ENCODE measurements at places on chromosomes 16 and 17. TPM values are rescaled to one million over a fixed set of nuclear protein-coding genes. Genes with fewer than 3 reads are reported as not detected.

Gene CCDC102A
- polyA plus RNA-seq = 5.9 TPM

- DNase-seq = no peak
Observed at GRCh38 chr16:84362471-84362941, 5.8 kb upstream of the ATP2C2 start.

DNA sequence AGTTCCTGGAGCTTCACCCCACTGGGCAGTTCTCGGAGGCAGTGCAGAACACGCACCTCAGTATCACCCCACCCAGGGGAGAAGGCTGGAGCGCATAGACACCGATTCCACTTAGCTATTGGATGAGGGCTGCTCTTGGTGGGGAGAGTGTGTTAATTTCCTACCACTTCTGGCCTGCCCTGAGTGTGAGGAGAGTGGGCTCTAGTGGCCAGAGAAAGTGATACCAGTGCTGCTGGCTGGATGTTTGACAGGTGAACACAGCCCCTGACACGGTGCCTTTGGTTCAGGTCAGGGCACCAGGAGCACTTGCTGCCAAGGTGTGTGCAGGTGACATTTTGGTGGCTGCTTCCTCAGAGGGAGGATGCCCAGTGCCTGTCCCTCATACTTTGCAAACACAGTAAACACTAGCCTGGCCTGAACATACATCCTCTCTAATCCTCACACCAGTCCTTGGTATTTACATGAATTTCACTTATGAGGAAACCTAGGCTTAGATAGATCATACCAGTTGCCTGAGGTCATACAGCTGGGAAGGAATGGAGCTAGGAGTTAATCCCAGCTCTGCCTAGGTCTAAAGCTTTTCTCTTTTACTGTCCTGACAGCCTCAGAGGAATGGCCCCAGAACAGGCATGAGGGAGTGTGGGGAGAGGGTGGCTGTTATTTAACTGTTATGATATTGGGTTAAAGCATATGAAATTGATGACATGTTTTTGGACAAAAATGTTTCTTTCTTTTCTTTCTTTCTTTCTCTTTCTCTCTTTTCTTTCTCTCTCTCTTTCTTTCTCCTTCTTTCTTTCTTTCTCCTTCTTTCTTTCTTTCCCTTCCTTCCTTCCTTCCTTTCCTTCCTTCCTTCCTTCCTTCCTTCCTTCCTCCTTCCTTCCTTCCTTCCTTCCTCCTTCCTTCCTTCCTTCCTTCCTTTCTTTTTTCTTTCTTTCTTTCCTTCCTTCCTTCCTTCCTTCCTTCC is 21.0 kb upstream of the ITGAX start:
- no peak for DNase-seq

DNA sequence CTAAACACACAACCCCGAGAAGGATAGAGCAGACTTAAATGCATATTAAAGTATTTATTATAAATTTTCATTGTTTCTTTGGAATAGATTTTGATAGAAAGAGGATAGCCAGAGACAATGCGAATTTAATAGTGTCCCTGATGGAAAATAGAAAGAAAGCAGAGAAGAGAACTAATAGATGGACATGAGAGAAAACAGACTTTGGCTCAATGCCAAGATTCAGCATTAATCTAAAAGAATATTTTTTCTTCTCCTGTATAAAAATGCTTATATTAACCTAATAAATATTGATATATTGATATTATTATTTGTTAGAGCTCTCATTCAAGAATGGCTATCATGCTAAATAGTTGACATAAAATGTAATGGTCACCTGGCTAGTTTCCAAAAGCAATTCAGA is 173.4 kb downstream of the KIF2B start:
- no peak for DNase-seq

DNA sequence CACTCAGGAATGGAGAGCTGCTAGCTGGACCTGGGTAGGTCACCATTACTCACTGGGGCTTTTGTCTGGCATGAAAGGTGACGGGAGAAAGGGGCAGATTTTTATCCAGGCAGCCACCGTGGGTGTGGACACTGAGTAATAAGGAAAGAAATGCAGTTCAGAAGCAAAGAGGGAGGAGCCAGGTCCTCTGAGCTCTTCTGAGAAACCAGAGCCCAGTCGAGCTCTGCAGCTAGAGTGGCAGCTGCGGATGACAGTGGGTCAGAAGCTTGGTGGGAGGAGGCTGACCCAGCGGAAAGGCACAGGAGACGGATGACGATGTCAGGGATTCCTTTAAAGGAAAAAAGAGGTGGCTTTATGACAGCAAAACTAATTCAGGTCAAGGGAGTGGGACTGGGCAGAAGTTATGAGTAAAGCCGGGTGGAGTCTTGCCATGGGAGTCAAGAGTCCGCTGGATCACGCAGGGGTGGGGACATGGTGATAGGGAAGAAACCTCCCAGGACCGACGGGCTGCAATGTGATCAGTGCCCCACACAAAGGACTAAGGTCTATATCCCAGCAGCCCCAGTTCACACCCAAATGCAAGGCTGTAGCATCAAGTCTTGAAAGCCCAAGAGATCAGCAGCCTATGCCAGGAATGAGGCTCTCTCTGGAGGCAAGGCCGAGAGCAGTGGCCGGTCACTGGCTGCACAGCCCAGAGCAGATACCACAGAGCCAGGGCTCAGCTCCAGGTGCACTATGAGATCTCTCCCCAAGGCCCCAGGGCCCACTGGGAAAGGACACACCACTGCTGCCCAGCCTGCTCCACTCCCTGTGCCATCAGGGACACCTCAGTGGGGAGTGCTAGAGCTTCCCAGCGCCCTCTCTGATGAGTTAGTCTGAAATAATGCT is 6.3 kb upstream of the MNT start:
- DNase-seq = peak; percentile 23

- DNase-seq = no peak
Observed at GRCh38 chr16:82088483-82088882, 53.4 kb downstream of the HSD17B2 start.

DNA sequence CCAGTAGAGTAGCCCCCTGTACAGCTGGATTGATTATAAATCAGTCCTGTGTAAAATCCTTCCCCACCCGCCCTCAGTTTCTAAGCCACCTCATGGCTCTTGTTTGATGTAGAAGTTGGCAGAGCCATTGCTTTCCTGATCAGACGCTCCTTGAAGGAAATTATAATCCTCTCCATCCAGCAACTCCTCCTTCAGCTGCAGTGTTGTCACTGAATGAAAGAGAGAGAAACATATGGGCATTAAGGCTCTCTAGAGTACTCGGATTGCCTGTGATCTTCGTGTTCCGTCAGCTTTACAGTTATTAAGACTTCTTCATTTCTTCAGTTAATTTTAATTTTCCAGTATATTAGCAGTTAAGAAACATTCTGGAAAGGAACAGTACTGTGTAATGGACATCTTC is 14.3 kb downstream of the NME2 start:
- DNase-seq = no peak

- DNase-seq = no peak
Observed at GRCh38 chr17:78039581-78039980, 81.1 kb downstream of the TNRC6C start.
